ENCODE measurements at places on chromosomes 2 and 18.

- no peak for DNase-seq
Observed at GRCh38 chr2:179393481-179393880, 128.8 kb upstream of the SESTD1 start.

GRCh38 chr2:23134726-23135125, 250.3 kb upstream of the KLHL29 start:
- no peak for DNase-seq

DNA sequence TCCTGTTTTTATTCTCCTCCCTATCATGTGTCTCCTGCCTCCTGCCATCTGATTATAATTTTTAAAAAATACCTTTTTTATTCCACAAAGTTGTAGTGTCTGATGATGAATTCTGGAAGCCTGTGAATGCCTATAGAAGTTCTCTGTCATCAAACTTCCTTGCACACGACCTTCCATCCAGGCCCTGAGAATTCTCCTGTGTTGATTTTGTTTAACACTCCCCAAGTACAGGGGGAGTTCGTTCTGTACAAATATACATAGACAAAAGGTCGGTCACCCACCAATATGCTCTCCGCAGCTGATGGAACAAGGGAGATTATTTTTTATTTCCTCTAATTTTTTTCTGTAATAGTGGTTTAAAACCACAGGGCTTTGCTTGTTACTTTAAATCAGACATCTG, 232.5 kb downstream of the PIEZO2 start:
- DNase-seq, result no peak

- DNase-seq, result no peak
Observed at GRCh38 chr2:130341562-130342019, 1.1 kb upstream of the IMP4 start.

- no peak for DNase-seq
Observed at GRCh38 chr2:107242811-107243210, 356.8 kb upstream of the ST6GAL2 start.

GRCh38 chr2:74414881-74415761, 6.3 kb downstream of the C2orf81 start:
- no peak for DNase-seq

Measured in activated CD8-positive, alpha-beta memory T cell treated with anti-CD3 and anti-CD28 coated beads for 1 hour (primary cell).